ENCODE measurements at places on chromosomes 11 and 22.
A peak's percentile ranks its signal among the peaks of the same experiment; 100 is the strongest.

GRCh38 chr11:57499413-57499982 lies 16.0 kb downstream of the SLC43A1 start:
- peak; percentile 92 for DNase-seq

- no peak for DNase-seq
These were observed 525.1 kb downstream of the BRD1 start for GRCh38 chr22:49302530-49302929.

DNA sequence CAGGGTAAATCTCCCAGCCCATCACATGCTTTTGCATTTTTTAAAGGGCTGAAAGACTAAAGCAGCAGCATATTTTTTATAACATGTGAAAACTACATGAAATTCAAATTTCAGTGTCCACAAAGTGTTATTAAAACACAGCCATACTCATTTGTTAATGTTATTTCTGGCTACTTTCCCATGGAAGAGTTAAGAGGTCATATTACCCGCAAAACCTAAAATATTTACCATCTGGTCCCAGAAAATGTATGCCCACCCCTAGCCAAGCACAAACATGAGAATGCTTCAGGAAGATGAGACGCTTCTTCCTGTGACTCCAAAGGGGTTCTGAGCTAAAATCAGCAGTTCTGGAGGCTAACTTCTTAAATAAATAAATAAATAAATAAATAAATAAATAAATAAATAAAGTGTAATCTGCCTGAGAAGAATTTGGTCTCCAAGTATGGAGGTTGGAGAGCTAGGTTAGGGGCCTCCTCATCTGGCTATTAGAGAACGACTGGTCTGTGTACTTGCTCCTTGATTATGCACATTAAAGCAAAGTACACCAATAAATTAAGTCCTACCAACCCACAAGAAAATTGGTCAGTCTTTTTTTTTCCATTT lies 9.7 kb downstream of the IMMP1L start:
- no peak for DNase-seq

DNA sequence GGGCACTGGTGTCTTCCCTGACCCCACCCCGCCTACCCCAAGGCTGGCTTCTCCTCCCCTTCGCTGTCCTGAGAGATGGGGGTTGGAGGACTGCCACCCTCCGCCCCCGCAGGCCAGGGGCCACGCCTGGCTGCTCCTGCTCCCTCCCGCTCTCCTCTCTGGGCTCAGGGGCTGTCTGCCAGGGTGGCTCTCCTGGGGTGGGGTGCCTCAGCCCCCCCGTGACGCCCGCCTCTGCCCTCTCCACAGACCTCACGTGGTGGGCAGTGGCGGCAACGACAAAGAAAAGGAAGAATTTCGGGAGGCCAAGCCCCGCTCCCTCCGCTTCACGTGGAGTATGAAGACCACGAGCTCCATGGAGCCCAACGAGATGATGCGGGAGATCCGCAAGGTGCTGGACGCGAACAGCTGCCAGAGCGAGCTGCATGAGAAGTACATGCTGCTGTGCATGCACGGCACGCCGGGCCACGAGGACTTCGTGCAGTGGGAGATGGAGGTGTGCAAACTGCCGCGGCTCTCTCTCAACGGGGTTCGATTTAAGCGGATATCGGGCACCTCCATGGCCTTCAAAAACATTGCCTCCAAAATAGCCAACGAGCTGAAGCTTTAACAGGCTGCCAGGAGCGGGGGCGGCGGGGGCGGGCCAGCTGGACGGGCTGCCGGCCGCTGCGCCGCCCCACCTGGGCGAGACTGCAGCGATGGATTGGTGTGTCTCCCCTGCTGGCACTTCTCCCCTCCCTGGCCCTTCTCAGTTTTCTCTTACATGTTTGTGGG lies 8.1 kb downstream of the RCOR2 start:
- DNase-seq = no peak

Data from A673 (cell line).